Vagina (tissue), 2 donors: ENCODE measurements at places on chromosomes 2 and 18.
A peak's percentile ranks its signal among the peaks of the same experiment; 100 is the strongest.

DNA sequence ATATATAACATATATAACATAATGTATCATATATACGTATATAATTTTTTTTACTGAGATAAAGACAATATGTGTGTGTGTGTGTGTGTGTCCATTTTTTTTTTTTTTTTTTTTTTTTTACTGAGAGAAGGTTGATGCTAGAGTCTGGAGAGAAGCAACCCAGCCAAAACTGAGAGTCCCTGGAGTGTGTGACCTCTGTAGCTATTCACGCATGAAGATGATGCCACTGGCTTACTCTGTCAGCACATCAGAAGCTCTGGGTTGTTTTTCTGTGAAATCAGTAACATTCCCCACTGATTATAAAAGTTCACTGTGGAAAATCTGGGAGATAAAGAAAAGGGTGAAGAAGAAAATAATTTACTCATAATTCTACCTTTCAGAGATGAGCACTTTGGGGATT lies 27.2 kb downstream of the CCDC195 start:
- H3K27me3 ChIP-seq = no peaks in the 10 kb centered on the region
- no peaks in the 10 kb centered on the region for H3K36me3 ChIP-seq
- DNase-seq = no peak
- no peak overlapping the region for H3K4me3 ChIP-seq
- no peaks in the 10 kb centered on the region for H3K4me1 ChIP-seq
- H3K27ac ChIP-seq = no peak overlapping the region

DNA sequence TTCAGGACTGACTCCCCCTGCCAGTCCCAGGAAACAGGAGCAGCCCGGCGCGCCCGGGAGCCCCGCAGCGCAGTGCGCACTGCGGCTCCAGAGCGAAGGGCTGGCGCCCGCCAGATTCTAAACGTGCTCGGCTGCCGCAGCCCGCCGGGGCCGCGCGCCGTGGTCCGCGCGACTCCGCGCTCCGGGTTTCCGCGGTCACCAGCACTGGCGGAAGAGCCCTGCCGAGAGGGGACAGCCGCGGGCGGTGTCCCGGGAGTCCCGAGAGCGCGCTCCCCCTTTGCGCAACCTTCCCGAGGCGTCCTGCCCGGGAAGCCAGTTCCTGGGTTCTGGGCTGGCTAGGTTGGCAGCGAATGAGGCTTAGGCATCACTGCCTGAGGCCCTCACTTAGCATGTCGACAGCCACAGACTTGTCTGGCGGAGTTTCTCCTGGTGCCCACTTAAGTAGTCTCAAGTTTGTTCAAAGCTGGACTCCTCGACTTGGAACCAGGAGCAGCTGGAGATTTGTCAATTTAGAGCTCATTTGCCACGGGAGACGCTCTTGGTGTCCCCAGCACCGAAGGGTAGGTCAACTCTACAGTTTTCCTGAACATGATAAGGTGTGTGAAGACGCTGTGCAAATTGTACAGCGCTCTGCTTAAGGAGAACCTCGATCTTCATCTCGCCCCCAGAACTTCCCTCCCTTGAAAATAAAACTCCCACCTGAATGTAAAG lies 1.5 kb upstream of the VSNL1 start:
- no peaks in the 10 kb centered on the region for H3K27me3 ChIP-seq
- peaks cover 12% of the 10 kb centered on the region for H3K4me1 ChIP-seq
- H3K27ac ChIP-seq = peak overlapping the region; percentile 77
- H3K4me3 ChIP-seq = peak overlapping the region; percentile 54
- no peaks in the 10 kb centered on the region for H3K36me3 ChIP-seq

DNA sequence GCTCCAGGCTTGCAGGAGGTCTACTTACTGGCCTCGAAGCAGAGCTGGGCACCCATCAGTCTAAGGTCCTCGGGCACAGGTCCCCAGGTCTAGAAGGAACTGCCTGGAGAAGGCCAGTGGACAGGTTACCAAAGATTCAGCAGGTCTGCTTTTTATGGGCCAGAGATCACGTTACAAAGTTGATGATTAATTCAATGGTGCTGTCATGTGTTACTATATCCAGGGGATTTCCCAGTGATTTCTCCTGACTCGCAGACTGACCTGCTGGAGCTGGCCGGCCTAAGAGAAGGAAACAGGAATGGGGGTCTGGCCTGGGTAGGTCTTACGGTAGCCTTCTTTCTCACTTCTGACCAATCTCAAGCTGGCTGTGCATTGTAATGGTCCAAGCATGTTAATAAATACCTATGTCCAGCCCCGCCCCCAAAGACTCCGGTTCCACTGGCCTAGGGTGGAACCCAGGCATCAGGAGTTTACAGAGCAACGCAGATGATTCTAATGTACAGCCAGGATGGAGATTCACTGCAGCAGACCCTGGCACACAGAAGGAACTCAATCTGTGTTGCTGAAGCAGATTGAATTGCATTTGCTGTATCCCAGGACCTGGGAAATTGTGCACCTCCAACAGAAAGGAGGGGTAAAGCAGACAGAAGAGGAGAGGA lies at the start of gene NEURL3:
TSS of gene NEURL3 (minus strand) at position 127 of the 659 bp plus-strand sequence. CDS start at position 56, 71 bp downstream.
- no peak within 1 kb of the TSS for H3K4me3 ChIP-seq
- H3K27me3 ChIP-seq = peaks cover 4% of the 10 kb centered on the region
- peaks cover 24% of the 10 kb centered on the region for H3K4me1 ChIP-seq
- no peaks in the 10 kb centered on the region for H3K36me3 ChIP-seq

GRCh38 chr2:98483257-98483861 lies 38.7 kb downstream of the INPP4A start:
- no peak for DNase-seq
- H3K36me3 ChIP-seq = no peaks in the 10 kb centered on the region
- H3K4me3 ChIP-seq = no peak overlapping the region
- H3K27me3 ChIP-seq = no peaks in the 10 kb centered on the region
- no peak overlapping the region for H3K27ac ChIP-seq

- no peak overlapping the region for H3K27ac ChIP-seq
- no peaks in the 10 kb centered on the region for H3K36me3 ChIP-seq
- H3K27me3 ChIP-seq = no peaks in the 10 kb centered on the region
- H3K4me1 ChIP-seq = peaks cover 15% of the 10 kb centered on the region
Observed at GRCh38 chr2:30690126-30690561, 117.1 kb downstream of the CAPN13 start.

DNA sequence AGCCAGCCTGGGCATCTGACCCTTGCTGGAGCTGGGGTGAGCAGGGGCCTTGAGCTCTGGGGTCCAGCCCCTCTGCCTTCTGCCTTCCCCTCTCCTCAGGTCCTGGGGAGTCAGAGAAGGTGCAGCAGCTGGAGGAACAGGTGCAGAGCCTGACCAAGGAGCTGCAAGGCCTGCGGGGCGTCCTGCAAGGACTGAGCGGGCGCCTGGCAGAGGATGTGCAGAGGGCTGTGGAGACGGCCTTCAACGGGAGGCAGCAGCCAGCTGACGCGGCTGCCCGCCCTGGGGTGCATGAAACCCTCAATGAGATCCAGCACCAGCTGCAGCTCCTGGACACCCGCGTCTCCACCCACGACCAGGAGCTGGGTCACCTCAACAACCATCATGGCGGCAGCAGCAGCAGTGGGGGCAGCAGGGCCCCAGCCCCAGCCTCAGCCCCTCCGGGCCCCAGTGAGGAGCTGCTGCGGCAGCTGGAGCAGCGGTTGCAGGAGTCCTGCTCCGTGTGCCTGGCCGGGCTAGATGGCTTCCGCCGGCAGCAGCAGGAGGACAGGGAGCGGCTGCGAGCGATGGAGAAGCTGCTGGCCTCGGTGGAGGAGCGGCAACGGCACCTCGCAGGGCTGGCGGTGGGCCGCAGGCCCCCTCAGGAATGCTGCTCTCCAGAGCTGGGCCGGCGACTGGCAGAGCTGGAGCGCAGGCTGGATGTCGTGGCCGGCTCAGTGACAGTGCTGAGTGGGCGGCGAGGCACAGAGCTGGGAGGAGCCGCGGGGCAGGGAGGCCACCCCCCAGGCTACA lies 3.8 kb downstream of the EMILIN1 start:
- no peaks in the 10 kb centered on the region for H3K36me3 ChIP-seq
- no peak for DNase-seq
- H3K27me3 ChIP-seq = no peaks in the 10 kb centered on the region

DNA sequence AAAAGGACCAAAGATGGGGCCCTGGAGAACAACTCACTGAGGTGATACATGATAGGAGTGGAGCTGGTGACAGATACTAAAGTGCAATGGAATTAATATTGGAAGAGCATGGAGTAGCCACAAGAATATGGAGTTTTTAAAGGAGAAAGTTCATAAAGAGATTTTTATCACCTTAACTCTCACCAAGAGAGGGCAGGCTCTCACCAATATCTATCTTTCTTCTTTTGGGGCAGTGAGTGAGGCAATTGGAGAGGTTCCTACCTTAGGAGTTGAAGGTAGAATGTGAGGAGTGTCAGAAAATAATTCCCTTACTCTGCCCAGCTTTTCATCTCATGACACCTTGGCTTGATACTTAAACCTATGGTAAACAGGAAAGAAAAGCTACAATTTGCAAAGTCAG lies 233.7 kb upstream of the CWC22 start:
- no peaks in the 10 kb centered on the region for H3K36me3 ChIP-seq
- no peak overlapping the region for H3K27ac ChIP-seq
- no peaks in the 10 kb centered on the region for H3K27me3 ChIP-seq
- no peaks in the 10 kb centered on the region for H3K4me1 ChIP-seq
- H3K4me3 ChIP-seq = no peak overlapping the region

DNA sequence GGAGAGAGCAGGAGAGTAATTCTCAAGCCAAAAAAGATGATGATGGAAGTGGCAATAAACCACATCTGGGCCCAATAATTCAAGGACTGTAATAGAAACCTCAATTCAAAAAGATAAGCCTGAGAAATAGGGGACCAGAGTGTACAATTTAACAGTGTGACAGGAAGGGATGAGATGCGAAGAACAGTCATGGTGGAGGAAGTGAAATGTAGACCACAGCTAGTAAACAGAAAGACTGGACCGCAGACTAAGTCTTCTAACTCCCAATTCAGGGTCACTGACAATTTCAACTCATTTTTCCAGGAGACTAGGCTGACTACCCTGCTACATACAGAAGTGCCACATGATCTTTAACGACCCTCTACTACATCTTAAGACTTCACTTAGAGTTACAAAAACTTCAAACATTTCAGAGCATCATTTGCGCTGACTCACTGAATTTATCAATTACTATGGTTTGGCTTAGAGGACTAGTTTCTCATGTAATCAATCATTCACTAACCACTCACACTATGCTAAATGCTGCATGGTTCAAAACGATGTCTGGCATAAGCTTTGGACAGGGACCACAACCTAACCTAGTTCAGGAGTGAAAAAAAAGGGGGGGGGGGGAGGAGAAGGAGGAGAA lies 9.0 kb downstream of the CUL3 start:
- H3K4me3 ChIP-seq = no peak overlapping the region
- no peak for DNase-seq
- peaks cover 100% of the 10 kb centered on the region for H3K4me1 ChIP-seq
- H3K27ac ChIP-seq = no peak overlapping the region
- no peaks in the 10 kb centered on the region for H3K36me3 ChIP-seq

DNA sequence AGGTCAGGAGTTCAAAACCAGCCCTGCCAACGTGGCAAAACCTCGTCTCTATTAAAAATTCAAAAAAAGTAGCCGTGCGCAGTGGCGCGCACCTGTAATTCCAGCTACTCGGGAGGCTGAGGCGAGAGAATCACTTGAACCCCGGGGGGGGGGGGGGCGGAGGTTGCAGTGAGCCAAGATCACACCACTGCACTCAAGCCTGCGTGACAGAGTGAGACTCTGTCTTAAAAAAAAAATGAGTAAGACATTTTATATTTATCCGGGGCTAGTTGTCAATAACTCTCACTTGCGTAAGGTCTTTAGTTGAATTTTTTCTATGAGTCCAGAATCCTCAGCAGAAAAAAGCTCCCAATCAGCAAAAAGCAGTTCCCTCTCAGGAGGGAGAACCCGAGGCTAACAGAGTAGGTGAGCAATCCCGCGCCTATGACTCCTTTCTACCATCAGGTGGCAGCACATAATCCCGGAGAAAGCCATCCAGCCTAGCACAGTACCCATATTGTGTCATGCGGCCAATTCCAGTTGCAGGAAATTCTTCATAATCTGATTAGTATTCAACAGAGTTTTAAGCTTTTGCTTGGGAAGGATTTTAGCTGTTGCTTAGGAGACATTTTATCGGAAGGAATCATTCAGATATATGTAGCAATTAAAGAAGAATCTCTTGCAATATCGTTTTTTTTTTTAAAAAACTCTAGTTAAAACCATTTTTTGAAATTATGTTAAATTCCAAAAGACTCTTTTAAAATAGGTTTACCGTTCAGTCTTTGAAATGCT lies 11.9 kb upstream of the CRYGA start:
- no peaks in the 10 kb centered on the region for H3K36me3 ChIP-seq
- H3K4me1 ChIP-seq = no peaks in the 10 kb centered on the region
- H3K4me3 ChIP-seq = no peak overlapping the region
- no peak overlapping the region for H3K27ac ChIP-seq
- no peaks in the 10 kb centered on the region for H3K27me3 ChIP-seq
- no peak for DNase-seq

GRCh38 chr2:178069551-178069950 lies 3.0 kb downstream of the PDE11A start:
- peaks cover 13% of the 10 kb centered on the region for H3K4me1 ChIP-seq
- no peak overlapping the region for H3K4me3 ChIP-seq
- no peaks in the 10 kb centered on the region for H3K36me3 ChIP-seq
- no peak for DNase-seq
- no peaks in the 10 kb centered on the region for H3K27me3 ChIP-seq

DNA sequence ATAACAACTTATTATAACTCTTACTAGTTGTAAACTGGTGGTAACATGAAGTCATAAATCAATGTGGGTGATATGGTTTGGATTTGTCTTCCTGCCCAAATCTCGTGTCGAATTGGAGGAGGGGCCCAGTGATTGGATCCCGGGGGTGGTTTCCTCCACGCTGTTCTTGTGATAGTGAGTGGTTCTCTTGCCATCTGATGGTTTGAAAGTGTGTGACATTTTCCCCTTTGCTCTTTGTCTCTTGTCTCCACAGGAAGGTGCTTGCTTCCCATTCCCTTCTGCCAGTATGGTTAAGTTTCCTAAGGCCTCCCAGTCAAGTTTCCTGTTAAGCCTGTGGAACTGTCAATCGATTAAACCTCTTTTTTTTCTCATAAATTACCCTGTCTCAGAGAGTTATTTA lies 321.6 kb downstream of the DSEL start:
- no peak for DNase-seq
- no peaks in the 10 kb centered on the region for H3K36me3 ChIP-seq
- H3K27me3 ChIP-seq = no peaks in the 10 kb centered on the region
- H3K4me3 ChIP-seq = no peak overlapping the region

DNA sequence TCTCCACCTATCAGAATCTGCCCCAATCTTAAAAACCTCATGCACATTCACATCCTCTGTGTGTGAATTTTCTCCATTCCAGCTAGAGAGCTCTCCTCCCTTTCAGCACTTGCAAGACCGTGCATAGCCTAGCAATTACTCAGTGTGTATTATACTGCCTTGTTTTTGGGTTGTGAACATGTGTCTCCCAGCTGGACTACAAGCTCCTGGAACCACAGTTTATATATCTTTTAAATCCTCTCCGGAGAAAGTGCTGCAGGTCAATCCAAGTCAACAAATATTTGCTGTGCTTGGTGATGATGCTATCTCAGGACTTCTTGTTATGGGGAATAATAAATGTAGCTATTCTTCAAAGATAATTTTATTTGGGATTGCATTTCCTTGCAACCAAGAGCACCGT lies 58.2 kb upstream of the MEX3C start:
- H3K4me3 ChIP-seq = no peak overlapping the region
- no peak for DNase-seq
- no peak overlapping the region for H3K27ac ChIP-seq
- no peaks in the 10 kb centered on the region for H3K4me1 ChIP-seq
- H3K27me3 ChIP-seq = no peaks in the 10 kb centered on the region
- H3K36me3 ChIP-seq = no peaks in the 10 kb centered on the region
